Smooth muscle cell of the umbilical artery (primary cell): ENCODE measurements at places on chromosomes 2 and 18. TPM values are rescaled to one million over a fixed set of nuclear protein-coding genes. Genes with fewer than 3 reads are reported as not detected.

PTPN2 gene
- 26.1 and 29.3 TPM in 2 replicates for total RNA-seq

LOXHD1 gene
- not detected in 2 replicates for total RNA-seq

TUBB8B gene
- not detected in 2 replicates for total RNA-seq

METAP1D gene
- total RNA-seq = 5.3 and 7.2 TPM in 2 replicates

HSBP1L1 gene
- total RNA-seq = 1.5 and 5.0 TPM in 2 replicates

THAP4 gene
- total RNA-seq = 22.3 and 36.0 TPM in 2 replicates

PJVK gene
- total RNA-seq = 1.8 and 2.1 TPM in 2 replicates

PTPRN gene
- total RNA-seq = 66.2 and 67.6 TPM in 2 replicates

ALS2 gene
- total RNA-seq = 26.1 and 42.0 TPM in 2 replicates

DIPK1C gene
- not detected in 2 replicates for total RNA-seq

FEV gene
- not detected in 2 replicates for total RNA-seq

ANKRD53 gene
- 1.5 and 1.8 TPM in 2 replicates for total RNA-seq

BOLL gene
- not detected in 2 replicates for total RNA-seq

CAPN13 gene
- total RNA-seq = not detected in 2 replicates

TTN gene
- under 0.01 and 1.0 TPM in 2 replicates for total RNA-seq

ABCB11 gene
- total RNA-seq = not detected in 2 replicates

GLI2 gene
- 14.9 and 19.0 TPM in 2 replicates for total RNA-seq

CPO gene
- 0.30 TPM in 1 of 2 replicates, not detected in the other for total RNA-seq

TMBIM1 gene
- total RNA-seq = 165 and 227 TPM in 2 replicates

IL36B gene
- total RNA-seq = not detected in 2 replicates

SLC5A7 gene
- total RNA-seq = under 0.01 TPM in 1 of 2 replicates, not detected in the other

CCDC102B gene
- 2.4 and 2.9 TPM in 2 replicates for total RNA-seq

DUSP11 gene
- total RNA-seq = 27.6 and 28.6 TPM in 2 replicates

LINC00305 gene
- total RNA-seq = not detected in 2 replicates

PSMA8 gene
- total RNA-seq = not detected in 2 replicates

FANCL gene
- 19.4 and 22.0 TPM in 2 replicates for total RNA-seq

CYTIP gene
- 0.30 TPM in 1 of 2 replicates, not detected in the other for total RNA-seq

FAM124B gene
- total RNA-seq = 0.09 and 0.30 TPM in 2 replicates

CNDP1 gene
- total RNA-seq = not detected in 2 replicates

ERFE gene
- 0.65 TPM in 1 of 2 replicates, not detected in the other for total RNA-seq

BCL11A gene
- total RNA-seq = 5.9 and 10.0 TPM in 2 replicates

IL36G gene
- not detected in 2 replicates for total RNA-seq

ATOH8 gene
- total RNA-seq = 4.7 and 15.4 TPM in 2 replicates

GGCX gene
- total RNA-seq = 75.5 and 87.9 TPM in 2 replicates

RUFY4 gene
- not detected in 2 replicates for total RNA-seq

GREB1L gene
- total RNA-seq = 0.18 and 0.30 TPM in 2 replicates
